Mesothelial cell of epicardium (in vitro differentiated cells): ENCODE measurements at places on chromosomes 2 and 18.

GRCh38 chr2:39881494-39881893, 102.4 kb upstream of the THUMPD2 start:
- DNase-seq = no peak

DNA sequence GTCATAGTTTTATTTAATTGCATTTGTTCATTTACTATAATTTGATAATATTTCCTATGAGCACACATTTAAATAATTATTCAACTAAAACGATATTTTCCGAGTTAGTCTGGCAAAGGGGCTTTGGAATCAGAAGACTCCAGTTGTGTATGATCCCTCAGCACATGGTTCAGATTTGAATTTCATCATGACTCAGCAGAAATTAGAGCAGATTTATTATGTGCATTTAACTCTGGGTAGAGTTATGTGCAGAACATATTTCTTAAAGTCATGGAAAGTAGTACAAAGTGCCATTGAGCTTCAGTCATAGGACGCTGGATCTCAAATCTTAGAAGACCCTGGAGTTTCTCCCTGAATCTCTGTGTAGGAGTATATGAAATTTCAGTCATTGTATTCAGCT, 106.7 kb downstream of the ADCYAP1 start:
- DNase-seq = no peak

- no peak for DNase-seq
These were observed 179.6 kb downstream of the VAPA start for GRCh38 chr18:10093445-10093844.

GRCh38 chr2:123826729-123827271, 198.3 kb upstream of the CNTNAP5 start:
- DNase-seq = no peak

GRCh38 chr2:67733517-67733916, 329.3 kb downstream of the C1D start:
- no peak for DNase-seq

DNA sequence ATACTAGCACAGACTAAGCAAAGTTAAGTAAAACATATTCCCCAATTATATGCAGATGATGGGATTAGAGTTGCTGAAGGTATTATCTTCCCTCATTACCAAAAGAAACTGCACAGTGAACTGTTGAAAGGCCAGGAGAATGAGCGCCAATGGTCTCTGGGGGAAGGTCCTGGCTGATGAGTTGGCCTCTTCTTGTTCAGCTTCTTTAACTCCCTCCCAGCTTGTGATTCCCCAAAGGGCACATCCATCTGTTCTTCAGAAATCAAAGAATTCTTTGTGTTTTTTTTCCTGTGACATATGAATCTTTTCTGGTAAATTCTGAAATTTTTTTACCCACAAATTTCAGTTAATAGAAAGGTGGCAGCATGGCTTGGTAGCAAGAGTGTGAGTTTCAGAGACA, 667.6 kb downstream of the CNTNAP5 start:
- no peak for DNase-seq

- no peak for DNase-seq
These were observed 56.7 kb upstream of the EML6 start for GRCh38 chr2:54666634-54667265.

GRCh38 chr18:6857300-6857699, 127.8 kb downstream of the ARHGAP28 start:
- no peak for DNase-seq

DNA sequence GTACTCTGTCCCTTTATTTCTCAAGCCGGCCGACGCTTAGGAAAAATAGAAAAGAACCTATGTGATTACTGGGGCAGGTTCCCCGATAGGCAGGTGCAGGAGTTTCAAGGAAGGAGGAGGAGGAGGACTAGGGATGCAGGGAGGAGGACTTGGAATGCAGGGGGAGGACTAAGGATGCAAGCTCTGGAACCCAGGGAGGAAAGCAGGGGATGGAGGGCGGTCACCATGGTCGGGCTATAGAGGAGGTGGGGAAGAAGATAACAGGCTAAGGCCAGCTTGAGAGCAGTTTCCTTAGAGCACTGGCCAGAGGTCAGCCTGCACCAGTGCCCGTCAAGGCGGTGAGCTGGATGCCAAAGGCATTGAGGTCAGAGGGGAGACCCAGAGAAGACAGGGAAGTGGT, 18.7 kb upstream of the B3GNT7 start:
- no peak for DNase-seq

DNA sequence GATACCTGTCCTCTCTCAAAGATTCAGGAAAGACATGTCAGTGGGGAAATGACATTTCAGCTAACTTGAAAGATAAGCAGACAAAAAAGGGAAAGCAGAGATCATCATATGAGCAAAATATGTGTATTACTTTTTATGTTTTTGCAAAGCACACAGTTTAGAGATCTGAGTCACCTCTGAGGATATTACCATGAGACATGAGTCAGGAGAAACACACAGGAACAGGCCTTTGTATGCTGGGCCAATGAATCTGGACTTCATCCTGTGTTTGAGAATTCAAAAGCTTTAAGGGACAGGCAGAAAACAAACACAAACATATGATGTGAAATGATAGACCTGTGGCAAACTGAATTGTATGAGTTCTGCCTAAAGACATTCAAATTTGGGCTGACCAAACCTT, 306.0 kb upstream of the EPC2 start:
- no peak for DNase-seq

DNA sequence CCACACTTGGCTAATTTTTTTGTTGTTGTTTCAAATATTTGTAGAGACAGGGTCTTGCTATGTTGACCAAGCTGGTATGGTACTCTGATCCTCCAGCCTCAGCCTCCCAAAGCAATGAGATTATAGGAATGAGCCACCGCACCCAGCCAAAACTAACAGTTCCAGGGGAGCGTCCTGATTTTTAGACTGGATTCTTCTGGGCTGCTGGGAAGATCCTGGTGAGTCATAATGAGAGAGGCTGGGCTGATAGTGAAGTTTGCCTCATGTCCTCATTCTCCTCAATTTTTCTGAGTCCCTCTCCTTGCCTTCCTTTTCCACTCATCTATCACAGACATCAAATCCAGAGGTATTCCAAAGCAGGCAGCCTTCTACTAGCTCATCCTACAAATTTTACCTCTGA, 81.3 kb downstream of the VSNL1 start:
- DNase-seq = no peak

- no peak for DNase-seq
These were observed 44.3 kb upstream of the ZDBF2 start for GRCh38 chr2:206230060-206230762.

- DNase-seq = no peak
These were observed 366.9 kb upstream of the GALNT5 start for GRCh38 chr2:156890529-156891148.

DNA sequence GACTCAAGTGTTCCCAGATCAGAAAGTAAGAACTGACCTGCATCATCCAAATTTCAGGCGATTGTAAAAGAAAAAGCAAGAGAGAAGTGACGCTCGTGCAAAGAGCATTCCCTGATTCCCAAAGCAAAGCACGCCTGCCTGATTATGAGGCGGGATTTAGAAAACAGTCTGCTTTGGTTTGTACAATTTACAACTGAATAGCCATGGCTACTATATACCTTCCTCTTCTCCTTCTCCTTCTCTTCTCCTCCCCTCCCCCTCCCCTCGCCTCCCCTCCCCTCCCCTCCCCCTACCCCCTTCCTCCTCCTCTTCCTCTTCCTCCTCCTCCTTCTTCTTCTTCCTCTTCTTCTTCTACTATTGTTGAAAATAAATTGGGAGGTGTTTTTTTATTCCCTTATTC, 782.9 kb downstream of the GALR1 start:
- no peak for DNase-seq

- DNase-seq = no peak
These were observed 106.6 kb downstream of the MAP4K4 start for GRCh38 chr2:101803945-101804696.

- no peak for DNase-seq
These were observed 95.3 kb downstream of the COPS8 start for GRCh38 chr2:237180987-237181386.

- DNase-seq = no peak
These were observed 174.2 kb upstream of the OSR1 start for GRCh38 chr2:19532547-19533196.

DNA sequence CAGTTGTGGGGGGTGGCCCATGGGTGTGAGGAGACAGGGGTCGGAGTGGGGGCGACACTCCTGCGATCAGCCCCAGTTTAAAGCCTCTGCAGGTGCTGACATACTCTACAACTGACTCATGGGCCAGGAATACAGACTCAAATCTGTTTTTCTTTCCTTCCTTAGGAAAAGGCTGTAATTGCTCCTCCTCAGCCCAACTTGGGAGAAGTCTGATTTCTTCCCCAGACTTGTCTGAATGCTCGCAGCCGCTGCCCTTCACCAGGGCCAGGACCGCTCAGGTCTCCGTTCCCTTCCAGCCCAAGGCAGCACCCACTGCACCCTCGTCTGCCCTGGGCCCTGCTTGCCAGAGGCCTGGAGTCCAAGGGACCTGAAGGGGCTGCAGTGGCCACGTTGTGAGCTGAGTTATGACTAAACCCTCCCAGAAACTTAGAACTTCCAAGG, 41.3 kb downstream of the RHOB start:
- no peak for DNase-seq

DNA sequence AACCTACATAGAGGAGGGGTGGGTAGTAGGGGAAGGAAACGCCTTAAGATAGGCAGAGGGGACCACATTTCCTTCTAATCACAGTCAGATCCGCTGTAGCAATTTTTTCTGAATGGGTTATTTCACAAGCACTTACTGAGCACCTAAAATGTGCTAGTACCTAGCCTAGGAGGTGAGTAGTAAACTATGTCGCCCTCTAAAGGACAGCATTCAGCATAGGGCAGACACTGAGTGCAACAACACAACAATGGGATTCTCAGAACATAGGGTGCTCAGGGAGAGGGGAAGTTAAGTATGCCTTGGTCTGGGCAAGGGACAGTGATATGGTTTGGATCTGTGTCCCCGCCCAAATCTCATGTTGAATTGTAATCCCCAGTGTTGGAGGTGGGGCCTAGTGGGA, 166.1 kb upstream of the RAB6C start:
- DNase-seq = no peak

GRCh38 chr2:174594456-174594855, 3.1 kb downstream of the WIPF1 start:
- DNase-seq = no peak

GRCh38 chr2:235098269-235098668, 146.5 kb downstream of the SH3BP4 start:
- DNase-seq = no peak
